ENCODE measurements at places on chromosomes 6 and 20. TPM values are rescaled to one million over a fixed set of nuclear protein-coding genes. Genes with fewer than 3 reads are reported as not detected.

The RFX6 gene
- total RNA-seq, result not detected

The ASIP gene
- total RNA-seq, result not detected

The C20orf141 gene
- not detected for total RNA-seq

The F13A1 gene
- total RNA-seq, result not detected

The PPDPF gene
- 253 TPM for total RNA-seq

The GHRH gene
- not detected for total RNA-seq

All from PC-9 (cell line).